ENCODE measurements at places on chromosomes 1 and 21.

DNA sequence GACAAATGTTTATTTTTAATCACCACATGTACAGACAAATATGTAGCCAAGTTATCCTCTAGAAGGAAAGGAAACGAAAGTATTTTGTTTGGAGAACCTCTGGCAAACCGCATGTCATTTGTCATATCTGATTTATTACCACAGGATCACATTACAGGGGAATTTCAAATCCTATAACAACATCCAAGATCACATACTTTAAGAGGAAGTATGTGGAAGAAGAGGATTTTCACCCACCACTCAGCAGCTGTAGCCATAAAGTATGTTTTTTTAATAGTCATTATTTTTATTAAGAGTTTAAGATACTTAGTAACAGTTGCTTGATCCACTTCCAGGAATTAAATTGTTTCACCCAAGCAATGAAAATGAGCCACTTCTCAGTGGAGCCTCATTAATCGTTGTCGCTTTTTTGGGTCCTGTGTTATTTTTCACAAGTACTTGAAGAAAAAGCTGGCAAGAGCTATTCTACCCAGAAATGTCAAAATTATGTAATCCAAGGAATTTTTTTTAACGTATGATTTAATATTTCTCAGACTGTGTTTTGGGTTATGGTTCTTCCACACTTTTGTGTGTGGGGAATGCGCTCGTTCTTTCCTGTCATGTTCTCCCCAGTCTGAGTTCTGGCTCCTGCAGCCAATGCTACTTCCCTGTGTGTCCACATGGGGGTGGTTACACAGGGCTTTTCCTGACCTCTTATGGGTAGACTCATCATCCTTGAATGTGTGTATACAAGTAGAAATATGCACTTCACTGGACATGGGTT, 6.9 kb downstream of the SERTAD4 start:
- no peak for DNase-seq

GRCh38 chr1:36389999-36390398, 4.3 kb upstream of the STK40 start:
- no peak for DNase-seq

- no peak for DNase-seq
Measured at GRCh38 chr1:154729031-154729442, 121.1 kb upstream of the ADAR start.

GRCh38 chr1:26574719-26575251, 45.2 kb downstream of the RPS6KA1 start:
- DNase-seq: no peak

- DNase-seq: no peak
Measured at GRCh38 chr1:179793281-179793680, 50.2 kb downstream of the FAM163A start.

GRCh38 chr21:45258466-45258865, 29.2 kb downstream of the POFUT2 start:
- DNase-seq: no peak

GRCh38 chr1:92310185-92310597, 11.3 kb downstream of the RPAP2 start:
- no peak for DNase-seq

GRCh38 chr1:111699268-111699667, 39.9 kb downstream of the INKA2 start:
- no peak for DNase-seq

DNA sequence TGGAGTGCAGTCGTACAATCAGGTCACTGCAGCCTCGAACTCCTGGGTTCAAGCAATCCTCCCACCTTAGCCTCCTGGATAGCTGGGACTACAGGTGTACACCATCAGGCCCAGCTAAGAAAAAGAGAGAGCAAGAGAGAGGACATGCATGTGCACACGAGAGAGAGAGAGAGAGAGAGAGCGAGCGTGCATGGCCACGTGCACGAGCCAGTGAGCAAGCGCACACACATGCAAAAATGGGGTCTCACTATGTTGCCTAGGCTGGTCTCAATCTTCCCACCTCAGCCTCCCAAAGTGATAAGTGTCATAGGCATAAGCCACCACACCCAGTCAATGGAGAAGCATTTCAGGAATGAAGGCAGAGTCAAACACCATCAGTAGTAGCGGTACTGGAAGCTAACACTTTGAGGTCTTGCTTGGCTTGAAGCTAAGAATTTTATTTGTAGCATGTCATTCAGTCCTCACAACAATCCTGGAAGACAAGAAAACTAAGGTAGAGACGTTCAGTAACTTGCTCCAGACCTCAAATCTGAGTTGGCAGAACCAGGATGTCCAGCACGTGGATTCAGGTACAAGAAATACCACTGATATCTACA, 14.5 kb downstream of the GNB1 start:
- DNase-seq: no peak

GRCh38 chr21:37378700-37379139, 12.1 kb downstream of the DYRK1A start:
- no peak for DNase-seq

DNA sequence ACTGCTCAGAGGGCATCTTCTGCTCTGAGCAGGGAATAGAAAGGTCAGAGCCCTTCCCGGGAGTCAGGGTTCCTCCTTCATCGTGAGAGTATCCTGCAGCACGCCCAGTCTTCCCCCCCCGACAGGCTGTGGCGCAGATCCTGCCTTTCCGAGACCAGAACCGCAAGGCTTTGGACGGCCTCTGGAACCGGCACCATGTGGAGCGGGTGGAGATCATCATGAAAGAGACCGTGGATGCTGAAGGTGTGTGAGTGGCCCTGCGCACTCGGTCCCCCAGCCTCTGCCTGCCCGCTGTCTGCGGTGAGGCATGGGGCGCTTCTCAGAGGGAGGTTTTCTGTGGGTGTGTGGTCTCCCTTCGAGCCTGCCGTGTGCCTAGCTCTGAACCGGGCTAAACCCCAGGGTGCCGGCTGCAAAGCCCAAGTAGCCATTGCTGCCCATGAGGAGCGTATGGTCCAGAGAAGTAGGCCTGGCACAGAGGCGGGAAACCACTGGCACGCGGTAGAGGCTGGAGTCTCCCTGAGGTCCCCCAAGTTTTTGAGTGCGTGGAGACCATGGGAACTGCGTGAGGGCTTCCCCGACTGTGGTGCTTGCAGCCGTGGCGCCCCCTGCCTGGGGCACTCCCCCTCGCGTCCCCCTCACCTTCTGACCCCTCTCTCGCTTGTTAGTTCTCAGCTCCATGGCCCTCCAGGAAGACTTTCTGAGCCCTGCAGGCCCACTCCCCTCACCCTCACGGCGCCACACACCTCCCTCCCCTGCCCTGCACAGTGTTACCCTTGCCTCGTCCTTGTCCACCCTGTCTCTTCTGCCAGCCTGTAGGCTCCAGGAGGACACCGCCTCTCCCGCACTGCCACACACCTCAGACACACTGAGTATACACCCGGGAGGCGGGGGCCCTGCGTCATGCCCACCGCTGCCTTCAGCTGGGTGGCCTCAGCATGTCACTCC, 12.5 kb downstream of the H6PD start:
- DNase-seq: no peak

DNA sequence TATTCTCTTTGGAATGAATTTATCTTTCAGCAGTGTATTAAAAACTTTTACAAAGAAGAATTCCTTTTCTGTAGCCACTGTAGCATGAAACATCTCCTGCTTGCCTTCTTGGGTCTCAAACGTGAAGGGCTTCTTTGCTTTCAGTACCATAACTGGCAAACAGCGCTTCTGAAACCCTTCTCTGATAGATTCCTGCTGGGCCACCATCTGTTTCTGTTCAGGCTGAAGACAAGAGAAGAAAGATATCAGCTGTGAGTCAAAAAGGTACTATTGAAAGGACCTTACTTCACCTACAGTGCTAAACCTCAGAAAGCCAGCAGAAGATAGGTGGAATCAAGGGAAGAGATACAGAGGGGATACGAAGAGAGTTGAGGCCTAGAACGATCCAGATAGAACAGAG, 10.5 kb downstream of the AIM2 start:
- no peak for DNase-seq

DNA sequence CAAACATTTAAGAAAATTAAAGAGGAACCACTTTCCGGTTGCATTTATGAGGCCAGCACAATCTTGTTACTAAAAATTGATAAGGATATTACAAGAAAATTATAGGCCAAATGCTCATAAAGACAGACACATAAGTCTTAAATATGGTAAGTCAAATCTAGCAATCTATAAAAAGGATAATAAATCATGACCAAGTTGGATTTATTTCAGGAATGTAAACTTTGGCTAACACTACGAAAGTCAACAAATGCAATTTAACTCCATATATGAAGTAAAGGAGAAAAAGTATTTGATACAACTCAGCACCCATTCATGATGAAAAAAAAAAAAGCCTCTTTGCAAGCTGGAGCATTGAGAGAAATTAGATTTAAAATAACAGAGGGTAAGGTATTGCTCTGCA, 6.3 kb downstream of the HHAT start:
- no peak for DNase-seq

DNA sequence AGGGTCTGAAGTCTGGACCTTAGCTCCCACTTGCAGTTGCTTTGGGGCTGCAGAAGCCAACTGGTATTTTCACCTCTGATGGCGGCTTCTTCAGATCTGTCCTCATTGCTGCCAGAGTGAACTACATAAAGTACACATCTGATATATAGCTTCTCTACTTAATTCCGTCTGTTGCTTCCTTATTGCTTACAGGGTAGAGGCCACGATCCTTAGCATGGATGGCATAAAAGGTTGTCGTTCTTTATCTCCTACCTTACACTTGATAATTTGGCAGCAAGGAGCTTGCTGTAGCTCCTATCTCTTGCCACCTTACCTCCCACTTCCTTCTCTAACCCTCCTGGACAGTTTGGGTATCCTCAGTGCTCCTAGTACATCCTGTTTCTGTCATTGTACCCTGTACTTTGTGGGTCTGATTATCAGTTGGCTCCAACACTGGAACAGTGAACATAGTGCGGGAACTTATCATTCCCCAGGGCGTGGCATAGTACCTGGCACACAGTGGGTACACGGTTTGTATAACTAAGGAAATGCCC, 30.9 kb upstream of the NBL1 start:
- no peak for DNase-seq

- DNase-seq: peak; percentile 29
Measured at GRCh38 chr1:111656086-111657017, 36.8 kb downstream of the RAP1A start.
